SHP77 treated with DMSO at 0.1 percent for 48 hours (cell line): ENCODE measurements at places on chromosomes 4 and X.

DNA sequence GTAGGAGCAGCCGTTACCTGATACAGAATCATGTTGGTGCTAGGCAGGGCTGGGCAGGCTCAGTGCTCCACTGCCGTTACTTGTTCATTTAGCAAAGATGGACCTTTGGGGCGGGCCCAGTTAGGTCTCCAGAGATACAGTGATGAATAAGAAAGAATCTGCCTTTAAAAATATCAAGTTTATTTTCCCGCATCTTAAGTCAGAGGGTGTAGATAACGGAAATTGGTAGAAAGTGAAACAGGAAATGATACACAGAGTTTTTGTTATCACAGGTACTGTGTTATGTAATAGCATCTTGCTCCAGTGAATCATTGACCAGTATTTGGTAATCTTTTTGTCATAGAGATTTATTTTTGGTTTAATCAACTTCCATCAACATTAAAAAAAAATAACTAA, 5.5 kb downstream of the TMEM131L start:
- DNase-seq: no peak

GRCh38 chr4:53558065-53558801, 33.1 kb downstream of the LNX1 start:
- DNase-seq: peak; percentile 45

- DNase-seq: no peak
Measured at GRCh38 chrX:151393514-151393913, 3.5 kb upstream of the VMA21 start.

DNA sequence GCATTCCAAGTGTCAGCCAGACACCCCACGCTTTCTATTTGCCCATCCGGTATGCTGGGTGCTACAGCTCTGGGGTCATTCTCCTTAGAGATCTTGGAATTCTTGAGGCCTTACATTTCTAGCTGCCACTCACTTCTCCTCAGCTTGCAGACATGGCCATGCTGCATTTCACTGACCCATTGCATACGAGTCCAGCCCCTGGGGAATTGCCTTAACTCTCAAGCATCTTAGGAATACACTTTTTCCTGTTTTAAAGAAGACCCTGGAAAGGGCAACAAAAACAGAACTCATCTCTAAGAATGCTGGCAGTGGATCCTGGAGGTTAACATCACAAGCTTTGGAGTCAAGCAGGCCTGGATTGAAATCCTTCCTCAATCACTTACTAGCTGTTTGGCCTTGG, 122.0 kb upstream of the LNX1 start:
- DNase-seq: no peak

DNA sequence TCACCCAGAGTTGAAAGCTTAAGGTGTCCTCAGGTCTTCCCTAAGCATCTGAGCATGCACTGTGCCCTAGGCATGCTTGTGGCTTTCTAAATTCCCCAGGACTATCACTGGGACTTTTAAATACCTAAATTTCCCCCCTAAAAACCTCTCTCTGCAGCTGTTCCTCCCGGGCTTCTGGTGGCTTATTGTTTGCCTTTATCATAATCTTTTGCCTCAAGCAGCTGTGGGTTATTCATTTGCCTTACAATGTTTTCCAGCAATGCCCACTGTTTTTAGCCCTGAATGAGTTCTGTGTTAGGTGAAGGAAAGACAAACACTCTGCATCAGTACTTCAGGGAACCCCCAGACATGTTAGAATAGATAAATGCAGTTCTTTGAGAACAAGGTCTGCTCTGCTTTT, 455.0 kb downstream of the ZIC3 start:
- DNase-seq: no peak

GRCh38 chr4:108109997-108110416, 58.7 kb downstream of the LEF1 start:
- no peak for DNase-seq

DNA sequence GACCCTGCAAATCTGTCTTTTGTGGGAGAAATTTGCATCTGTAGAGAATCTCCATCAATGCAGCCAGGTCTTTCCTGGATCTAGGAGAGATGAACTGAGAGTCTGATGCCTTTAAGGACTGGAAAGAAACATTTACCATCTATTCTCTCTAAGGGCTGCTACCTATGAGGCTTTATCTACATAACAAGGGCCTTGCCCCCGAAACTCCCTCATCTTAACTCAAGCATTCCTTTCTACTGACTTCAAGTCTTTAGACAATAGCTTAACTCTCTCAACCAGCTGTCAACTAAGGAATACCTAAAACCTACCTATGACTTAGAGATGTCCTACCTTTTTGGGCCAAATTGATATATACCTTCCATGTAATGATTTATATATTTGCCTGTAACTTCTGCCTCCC, 32.1 kb downstream of the MAGEB17 start:
- DNase-seq: no peak
